ENCODE measurements at places on chromosomes 4 and X.

DNA sequence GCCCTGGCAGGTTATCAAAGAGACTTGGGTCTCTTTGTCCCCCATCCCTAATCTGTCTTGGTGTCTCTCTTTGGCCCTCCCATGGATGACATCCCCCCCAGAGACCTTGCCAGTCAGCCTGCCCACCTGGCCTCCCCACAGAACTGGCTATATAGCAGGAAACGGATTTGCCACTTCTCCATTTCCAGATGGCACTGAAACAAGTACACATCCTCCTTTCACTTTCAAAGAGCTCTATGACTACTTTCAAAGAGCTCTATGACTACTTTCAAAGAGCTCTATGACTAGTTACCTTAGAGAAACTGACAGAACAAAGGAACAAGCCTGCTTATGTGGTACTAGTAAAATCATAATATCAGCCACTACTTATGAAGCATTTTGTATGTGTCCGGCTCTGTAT is 175.3 kb downstream of the MAML3 start:
- peak overlapping the region; percentile 4 for H3K27ac ChIP-seq
- DNase-seq: no peak
- no peaks in the 10 kb centered on the region for H3K27me3 ChIP-seq
- no peak overlapping the region for H3K4me3 ChIP-seq
- H3K4me1 ChIP-seq: peaks cover 22% of the 10 kb centered on the region
- no peaks in the 10 kb centered on the region for H3K36me3 ChIP-seq

DNA sequence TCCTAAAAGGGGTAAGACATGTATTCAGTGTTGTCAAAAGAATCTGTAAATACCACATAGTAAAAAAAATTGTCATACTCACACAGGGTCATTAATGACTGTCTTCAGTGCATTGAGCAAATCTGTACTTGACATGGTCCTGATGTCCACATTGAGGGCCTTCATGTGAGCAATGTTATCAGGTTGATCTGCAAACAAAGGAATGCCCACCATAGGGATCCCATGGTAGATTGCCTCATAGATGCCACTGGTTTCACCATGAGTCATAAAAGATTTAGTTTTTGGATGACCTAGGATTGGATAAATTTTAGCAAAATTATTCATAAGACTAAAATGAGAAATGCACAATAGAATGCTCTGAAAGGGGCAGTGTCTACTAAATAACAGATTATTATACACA is 38.1 kb upstream of the UGT2B15 start:
- H3K4me3 ChIP-seq: no peak overlapping the region
- no peak overlapping the region for H3K27ac ChIP-seq
- H3K36me3 ChIP-seq: no peaks in the 10 kb centered on the region
- no peaks in the 10 kb centered on the region for H3K4me1 ChIP-seq
- DNase-seq: no peak
- H3K27me3 ChIP-seq: no peaks in the 10 kb centered on the region

GRCh38 chr4:84511703-84512102 is 12.6 kb upstream of the NKX6-1 start:
- H3K4me1 ChIP-seq: no peaks in the 10 kb centered on the region
- H3K27me3 ChIP-seq: no peaks in the 10 kb centered on the region
- no peaks in the 10 kb centered on the region for H3K36me3 ChIP-seq

GRCh38 chrX:112067601-112068000 is 15.0 kb downstream of the TRPC5 start:
- H3K27ac ChIP-seq: no peak overlapping the region
- no peaks in the 10 kb centered on the region for H3K36me3 ChIP-seq
- DNase-seq: no peak
- H3K27me3 ChIP-seq: no peaks in the 10 kb centered on the region
